NCI-H2107 (cell line): ENCODE measurements at places on chromosomes 11 and 22.
A peak's percentile ranks its signal among the peaks of the same experiment; 100 is the strongest.

DNA sequence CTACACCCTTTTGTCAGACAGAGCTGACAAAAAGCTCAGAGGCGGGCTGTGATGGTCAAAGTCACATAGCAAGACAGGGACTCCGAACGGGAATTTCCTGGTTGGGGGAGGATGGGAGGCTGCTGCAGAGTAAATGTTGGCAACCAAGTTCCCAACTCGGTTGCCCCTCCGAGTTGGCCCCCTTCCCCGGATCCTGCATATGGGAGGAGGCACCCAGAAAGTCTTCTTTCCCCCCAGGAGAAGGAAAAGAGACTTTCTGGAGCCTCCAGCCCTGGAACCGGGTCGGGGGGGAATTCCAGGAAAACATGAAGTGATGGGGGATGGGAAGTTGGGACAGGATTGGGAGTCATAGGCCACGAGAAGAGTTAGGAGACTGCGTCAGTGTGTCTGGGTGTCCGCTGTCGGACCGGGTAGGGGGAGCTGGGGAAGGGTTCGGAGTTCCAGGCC lies 614 bp downstream of the SELENOM start:
- no peak for DNase-seq

GRCh38 chr22:38207898-38208432 lies 6.2 kb downstream of the MAFF start:
- DNase-seq, result no peak

- no peak for DNase-seq
Observed at GRCh38 chr11:2827256-2827655, 58.3 kb downstream of the CDKN1C start.

DNA sequence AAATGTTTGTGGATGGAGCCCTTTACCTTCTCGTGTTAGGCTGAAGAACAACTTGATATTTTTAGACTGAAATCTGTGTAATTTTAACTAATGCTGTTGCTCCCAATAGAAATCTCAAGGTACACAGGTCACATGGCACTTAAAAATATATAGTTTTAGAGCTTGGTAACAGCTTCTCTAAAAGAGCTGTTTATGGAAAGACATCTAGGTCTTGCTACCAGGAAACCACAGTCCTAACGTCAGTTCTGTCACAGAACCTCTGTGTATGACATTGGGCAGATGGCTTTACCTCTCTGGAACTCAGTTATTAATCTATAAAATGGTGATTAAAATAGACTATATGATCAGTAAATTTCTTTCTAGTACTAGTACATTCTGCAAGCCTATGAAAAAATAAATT lies 35.4 kb downstream of the PAK1 start:
- DNase-seq, result no peak

DNA sequence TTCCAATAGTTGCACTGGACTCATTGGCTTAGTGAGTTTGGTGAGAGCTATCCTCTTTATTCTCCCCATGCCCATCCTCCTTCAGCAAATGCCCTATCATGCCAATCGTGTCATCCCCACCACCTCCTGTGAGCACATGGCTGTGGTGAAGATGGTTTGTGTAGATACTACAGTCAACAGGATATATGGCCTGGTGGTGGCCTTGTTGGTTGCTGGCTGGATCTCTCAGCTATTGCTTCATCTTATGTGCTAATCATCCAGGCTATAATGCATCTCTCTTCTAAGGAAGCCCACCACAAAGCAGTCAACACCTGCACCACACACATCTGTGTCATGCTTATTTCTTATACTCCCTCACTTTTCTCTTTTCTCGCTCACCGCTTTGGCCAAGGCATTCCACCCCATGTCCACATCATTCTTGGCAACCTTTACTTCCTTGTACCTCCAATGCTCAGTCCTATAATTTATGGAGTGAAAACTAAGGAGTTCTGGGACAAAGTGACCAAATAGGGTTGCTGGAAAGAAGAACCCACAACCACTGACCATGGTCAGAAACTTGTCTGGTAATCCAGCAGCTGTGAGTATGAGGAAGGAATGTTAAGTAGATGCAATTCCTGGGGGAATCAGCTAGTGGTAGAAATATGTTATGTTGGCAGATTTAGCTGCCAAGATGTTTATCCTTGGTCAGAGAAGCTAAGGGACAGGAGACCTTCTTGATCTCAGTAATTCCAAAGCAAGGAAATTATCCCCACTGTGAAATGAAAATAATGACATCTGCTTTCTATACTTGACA lies 16.3 kb upstream of the OR56B1 start:
- no peak for DNase-seq

DNA sequence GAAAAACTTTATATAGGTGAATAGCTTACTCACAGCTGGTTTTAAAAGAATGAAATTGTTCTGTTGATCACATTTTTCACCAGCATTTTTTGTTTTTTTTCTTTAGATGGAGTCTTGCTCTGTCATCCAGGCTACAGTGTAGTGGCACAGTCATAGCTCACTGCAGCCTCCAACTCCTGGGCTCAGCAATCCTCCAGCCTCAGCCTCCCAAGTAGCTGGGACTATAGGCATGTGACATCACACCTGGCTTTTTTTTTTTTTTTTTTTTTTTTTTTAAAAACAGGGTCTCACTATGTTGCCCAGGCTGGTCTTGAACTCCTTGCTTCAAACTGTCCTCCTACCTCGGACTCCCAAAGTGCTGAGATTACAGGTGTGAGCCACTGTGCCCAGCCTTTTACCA lies 3.6 kb downstream of the PACS1 start:
- no peak for DNase-seq

- no peak for DNase-seq
Observed at GRCh38 chr11:15726893-15727519, 612.3 kb downstream of the INSC start.

- DNase-seq, result no peak
Observed at GRCh38 chr11:95450547-95451123, 219.6 kb upstream of the SESN3 start.

GRCh38 chr11:15091625-15092024 lies 18.2 kb downstream of the CALCB start:
- DNase-seq, result peak; percentile 82

- DNase-seq, result no peak
Observed at GRCh38 chr22:27719535-27720227, 81.9 kb downstream of the MN1 start.

DNA sequence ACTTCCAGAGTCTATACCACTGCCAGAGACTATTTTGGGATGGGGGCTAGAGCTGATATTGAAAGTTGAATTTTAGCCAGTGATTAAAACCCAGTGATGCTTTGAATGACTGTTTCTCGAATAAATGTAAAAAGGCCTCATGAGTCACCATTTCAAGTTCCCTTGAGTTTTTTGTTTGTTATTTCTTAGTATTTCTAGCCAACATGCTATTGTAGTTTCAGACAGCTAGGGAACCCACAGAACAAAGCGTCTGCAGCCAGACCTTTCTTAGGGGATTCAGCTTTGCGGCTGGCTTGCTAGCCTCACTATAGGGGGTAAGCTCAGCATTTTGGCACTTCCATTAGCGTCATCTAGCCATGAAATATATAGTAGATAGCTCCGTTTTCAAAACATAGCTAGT lies 66.5 kb downstream of the DBX1 start:
- DNase-seq, result no peak

GRCh38 chr11:61917334-61918109 lies at the start of gene RAB3IL1:
RAB3IL1 (minus strand) TSS chr11:61917566; CDS start chr11:61917367, 199 bp downstream.
- no peak for DNase-seq
